ENCODE measurements at places on chromosomes 4 and X.

GRCh38 chrX:29477878-29478277 lies 737.5 kb upstream of the MAGEB2 start:
- DNase-seq = no peak

DNA sequence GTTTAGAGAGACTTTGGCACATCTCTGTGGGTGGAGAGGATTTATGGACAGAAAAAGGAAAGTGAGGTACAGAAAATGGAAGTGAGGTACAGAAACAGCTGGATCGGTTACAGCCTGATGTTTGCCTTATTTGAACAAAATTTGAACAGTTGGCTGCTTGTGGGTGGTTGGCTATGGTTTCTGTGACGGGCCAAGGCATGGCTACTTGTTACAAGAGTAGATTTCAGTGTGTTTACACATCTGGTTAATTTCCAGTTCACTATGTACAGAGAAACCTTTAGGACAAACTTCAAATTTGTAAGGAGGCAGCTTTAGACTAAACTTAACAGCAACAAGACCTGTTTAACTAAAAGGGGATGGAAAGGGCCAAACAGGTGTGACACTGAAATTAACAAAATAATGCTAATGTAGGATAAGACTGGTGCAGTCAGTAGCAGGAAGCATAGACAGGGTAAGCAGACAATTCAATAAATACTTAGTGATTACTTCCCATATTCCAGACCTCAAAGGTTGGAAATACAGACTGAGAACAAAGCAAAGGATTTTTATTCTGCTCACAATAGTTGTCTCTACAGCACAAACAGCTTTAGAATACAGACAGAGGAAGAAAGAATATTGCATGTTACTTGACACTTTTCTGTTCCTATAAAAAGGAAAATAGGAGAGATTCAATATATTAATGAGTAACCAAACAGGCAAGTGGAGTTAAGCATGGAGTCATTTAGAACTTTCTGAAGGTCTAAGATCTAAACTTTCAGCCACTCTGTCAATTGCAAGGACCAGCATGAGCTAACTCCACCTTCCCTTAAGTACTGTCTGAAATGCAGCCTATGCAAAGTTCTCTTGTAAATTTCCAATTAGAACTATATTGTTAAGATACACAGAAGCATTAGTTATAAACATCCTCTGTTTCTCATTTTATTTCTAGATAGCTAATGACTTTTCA lies 294.4 kb upstream of the FAT4 start:
- no peak for DNase-seq

- no peak for DNase-seq
These were observed 245.5 kb upstream of the SLC7A11 start for GRCh38 chr4:138487670-138488069.

DNA sequence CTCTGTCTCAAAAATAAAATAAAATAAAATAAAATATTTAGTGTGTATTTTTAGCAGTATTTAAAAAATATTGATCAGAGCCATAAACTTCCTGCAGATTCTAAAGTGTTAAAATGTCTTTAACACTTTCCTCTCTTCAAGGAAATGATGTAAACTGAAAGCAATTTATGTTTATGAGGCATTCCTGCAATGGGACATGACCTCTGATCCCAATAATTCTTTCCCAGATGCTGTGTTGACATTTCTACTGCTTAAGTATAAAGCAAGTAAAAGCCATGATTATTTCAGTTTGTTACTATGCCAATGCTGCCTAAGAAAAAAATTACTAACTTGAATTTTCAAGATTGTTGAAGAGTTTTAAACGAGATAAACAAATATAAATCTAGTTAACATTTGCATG lies 29.0 kb downstream of the COQ2 start:
- no peak for DNase-seq

DNA sequence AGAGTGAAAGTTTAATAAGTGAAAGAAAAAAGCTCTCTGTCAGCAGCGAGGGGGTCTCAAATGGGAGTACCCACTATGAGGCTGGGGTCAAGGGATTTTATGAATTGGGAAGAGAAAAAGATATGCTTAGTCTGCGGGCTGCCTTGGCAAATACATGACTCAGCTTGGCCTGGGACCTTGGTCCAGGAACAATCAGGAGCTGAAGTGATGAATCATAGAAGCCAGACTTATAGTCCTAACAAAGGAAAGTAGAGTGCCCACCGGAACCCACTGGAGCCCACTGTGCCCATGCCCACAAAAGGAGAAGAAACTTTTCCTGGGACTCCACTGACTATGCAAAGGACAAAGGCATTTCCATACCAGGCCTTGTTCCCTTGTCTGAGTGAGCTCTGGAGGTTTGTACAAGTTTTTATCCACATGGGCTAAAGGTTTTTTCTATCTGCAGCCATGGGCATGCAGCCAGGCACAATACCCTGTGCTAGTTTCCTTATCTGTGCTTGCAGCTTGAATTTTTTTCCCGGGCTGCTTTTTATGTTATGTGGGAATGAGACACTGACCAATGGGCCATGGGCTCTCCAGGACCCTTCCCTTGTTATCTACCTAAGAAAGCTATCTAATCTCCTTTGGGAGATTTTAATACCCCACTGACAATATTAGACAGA lies 201.7 kb downstream of the FAM133A start:
- no peak for DNase-seq

GRCh38 chrX:153913211-153913610 lies 8.7 kb downstream of the AVPR2 start:
- no peak for DNase-seq

DNA sequence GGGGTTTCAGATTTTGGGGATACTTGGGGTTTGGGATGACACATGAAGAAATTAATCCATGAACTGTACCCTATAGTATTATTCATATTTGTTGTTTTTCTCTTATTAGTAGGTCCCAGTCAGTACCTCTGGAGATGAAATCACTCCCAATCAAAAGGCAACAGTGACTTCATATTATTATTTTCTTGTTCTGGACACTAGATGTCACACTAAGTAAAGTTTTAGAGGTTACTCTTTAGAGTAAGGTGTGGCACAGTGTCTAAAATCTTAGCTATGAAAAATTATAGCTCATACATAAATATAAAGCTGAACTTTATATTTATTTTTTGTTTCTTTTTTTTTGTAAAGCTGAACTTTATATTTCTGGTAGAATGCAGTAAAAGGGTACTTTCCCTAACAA lies 35.1 kb downstream of the FAM114A1 start:
- no peak for DNase-seq
